ENCODE measurements at places on chromosomes 4 and X. TPM values are rescaled to one million over a fixed set of nuclear protein-coding genes. Genes with fewer than 3 reads are reported as not detected.

GRCh38 chrX:123688524-123688923 is 44.3 kb downstream of the THOC2 start:
- DNase-seq: no peak

Gene CTAG2
- not detected for total RNA-seq

- no peak for DNase-seq
Observed at GRCh38 chr4:159498446-159499115, 395.7 kb downstream of the RAPGEF2 start.

- peak; percentile 30 for DNase-seq
Observed at GRCh38 chr4:101967697-101968346, 177.3 kb downstream of the BANK1 start.

DNA sequence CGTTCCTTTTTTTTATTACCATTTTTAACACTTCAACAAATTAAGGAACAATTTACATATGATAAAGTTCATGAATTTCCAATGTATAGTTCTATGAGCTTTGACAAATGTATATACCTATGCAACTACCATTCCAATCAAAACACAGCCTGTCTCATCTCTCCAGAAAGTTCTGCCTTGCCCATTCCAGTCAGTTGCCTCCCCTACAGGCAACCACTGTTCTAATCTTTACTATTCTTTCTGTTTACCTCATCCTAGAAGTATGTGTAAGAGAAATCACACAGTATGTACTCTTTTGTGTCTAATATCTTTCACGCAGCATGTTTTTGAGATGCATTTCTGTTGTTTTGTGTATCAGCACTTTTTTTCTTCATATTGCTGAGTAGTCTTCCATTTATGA is 224.9 kb downstream of the KIT start:
- no peak for DNase-seq

DNA sequence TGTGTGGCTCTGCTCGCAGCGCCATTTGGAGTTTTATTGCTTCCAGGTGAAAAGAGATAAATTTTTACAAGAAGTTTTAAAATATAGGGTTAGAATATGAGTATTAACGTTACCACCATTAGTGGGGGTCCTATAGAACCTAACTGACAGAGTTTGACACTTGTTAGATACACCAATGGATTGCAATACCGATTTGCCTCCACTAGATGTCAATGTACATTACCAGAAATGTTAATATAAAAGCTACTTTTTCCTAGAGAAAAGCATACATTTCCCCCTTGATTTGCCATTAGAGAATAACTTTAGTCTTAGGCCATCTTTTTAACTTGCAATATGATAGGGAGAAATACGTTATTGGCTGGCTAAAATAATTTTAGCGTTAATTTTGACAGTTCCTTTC is 108.4 kb downstream of the LINC00632 start:
- DNase-seq: no peak

DNA sequence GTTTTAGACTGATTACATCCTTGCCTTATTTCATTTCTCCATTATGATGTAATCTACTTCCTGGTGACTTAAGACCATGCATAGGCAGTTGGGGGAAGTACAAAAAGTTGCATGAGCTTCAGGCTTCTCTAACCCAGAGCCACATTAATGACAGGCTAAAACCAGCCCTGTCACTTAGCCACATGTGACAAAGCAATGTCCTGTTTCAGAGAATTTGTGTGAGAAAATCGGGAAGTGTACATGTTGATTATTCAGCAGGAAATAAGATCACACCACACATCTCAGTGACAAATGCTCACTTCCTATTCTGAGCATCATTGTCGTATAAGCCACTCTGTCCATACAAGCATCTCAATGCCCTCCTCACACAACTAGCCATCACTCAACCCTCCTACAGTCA is 98.5 kb upstream of the MAGEB16 start:
- DNase-seq: no peak

Gene SHOX
- total RNA-seq: not detected

Measured in Caki2 (cell line).